Skin of body (tissue), 3 donors: ENCODE measurements at places on chromosomes 16 and 17.

DNA sequence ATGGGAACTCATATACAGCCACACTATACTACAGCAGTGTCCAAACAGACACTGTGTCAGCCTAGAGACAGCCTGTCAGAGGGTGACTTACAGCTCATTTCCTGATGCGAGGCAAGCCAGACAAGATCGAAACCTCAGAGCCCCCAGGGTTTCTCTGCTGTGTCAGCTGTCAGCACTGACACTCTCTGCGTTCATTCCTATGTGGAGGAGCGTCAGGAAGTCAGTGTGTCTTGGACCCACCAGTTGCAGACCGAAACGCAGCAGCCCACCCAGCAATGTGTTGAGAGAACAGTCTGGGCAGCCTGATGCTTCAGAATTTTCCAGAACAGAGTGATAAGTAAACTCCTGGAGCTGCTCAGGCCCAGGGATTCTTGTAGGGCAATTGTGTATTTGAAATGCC is 20.6 kb upstream of the MAPT start:
- no peak for DNase-seq

- DNase-seq = no peak
Measured at GRCh38 chr16:77721752-77722308, 484 bp upstream of the NUDT7 start.

DNA sequence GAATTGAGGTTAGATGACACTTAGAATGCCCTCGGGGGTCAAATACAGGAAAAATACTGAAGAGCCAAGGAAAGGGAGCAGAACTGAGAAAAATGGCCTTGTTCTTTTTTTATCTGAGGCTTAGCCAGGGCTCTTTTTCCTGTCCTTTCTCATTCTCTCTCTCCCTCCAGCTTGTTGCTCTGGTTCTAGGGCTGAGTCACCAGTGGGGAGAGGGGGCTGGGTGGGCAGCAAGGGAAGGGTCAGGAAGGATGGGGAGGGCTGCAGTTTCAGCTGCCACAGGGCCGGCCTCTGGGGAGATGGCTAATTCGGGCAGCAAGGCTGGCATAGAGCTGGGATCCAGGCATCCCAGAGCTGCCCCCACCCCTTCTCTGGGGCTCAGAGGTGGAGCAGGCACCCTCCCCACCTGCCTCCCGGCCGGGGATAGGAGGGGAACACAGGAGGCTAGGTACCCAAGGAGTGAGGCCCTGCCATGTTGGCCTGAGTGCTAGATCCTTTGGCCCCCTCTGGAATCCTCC is 3.9 kb downstream of the ITGA3 start:
- DNase-seq = no peak

DNA sequence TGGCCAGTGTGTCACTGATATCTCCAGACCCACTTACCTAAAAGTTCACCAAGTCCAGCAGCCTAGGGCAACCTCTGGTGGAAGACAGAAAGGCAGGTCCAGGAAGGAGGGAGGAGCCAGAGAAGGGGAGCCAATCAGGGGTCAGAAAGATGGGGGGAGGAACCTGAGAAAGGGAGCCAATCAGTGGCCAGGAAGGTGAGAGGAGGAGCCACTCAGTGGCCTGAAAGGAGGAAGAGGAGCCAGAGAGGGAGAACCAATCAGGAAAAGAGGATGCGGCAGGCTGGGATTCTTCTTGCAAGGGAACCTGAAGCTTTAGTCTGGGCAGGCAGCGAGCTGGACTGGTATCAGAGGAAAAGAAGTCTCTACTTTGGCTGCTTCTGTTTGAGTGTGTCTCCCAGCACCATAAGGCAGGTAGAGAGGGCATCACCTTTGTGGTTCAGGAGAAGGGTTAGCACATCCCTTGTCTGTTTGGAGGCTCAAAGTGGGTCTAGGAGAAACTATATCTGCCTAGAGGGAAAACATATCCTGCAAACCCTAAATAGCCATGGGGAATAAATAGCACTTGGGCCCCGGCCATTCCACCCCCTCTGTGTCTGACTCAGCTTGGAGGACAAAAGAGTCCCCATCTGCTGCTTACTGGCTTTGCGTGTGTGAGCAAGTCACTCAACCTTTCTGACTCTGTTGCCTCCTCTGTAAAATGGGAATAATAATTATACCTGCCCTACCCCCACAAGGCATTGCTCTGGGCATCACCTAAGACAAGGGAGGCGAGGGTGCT is 43.4 kb upstream of the CRHR1 start:
- no peak for DNase-seq
